Kasumi-1 (cell line): ENCODE measurements at places on chromosomes 2 and 18.

DNA sequence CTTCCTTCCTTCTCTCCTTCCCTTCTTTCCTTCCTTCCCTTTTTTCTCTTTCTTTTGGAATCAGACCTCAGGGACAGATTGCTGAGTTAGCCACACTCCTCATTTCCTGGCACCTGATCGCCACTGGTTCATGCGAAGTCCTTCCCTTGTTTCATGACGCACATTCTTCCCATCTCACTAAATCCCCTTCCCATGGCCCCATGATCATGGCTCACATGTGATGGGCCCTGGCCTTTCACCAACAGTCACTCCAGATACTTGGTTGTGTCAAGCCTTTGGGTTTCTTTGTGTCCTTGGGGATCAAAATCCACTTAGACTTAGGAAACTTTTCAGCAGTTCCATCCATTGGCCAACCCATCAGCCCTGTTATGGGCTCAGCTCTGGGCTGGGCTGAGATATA is 23.8 kb upstream of the ASPRV1 start:
- DNase-seq, result no peak

GRCh38 chr2:11473659-11474433 is 7.9 kb upstream of the E2F6 start:
- no peak for DNase-seq

DNA sequence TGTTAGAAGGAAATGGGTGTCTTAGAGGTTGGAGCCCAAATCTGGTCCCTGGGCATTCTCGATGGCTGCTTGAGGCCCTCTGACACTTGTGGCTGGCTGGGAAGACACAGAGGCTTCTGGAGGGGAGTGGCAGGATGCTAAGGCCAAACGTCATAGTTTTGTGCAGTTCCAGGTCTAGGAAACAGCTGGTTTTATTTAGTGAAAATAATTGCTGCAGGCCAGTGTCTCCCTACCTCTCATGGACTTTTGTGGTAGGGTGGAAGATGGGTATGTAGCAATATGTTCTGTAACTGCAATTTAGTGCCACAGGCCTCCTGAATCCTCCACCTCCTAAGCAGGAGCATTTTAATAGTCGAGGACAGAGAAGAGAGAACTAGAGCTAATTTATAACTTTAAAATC is 32.2 kb upstream of the SPRED2 start:
- DNase-seq, result no peak

DNA sequence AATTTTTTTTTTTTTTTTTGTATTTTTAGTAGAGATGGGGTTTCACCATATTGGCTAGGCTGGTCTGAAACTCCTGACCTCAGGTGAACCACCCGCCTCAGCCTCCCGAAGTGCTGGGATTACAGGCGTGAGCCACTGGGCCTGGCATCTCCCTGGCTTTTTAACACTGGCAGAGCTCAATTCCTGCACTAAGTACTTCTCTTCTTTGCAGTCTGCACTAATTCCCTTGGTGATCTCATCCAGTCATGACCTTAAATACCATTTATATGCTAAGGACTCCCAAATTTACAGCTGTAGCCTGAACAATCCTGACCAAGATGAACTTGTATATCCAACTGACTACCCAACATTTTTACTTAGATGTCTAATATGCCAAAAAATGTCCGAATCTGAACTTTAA is 10.2 kb downstream of the PREPL start:
- DNase-seq, result no peak

GRCh38 chr2:167750675-167751074 is 496.7 kb downstream of the STK39 start:
- DNase-seq, result no peak

DNA sequence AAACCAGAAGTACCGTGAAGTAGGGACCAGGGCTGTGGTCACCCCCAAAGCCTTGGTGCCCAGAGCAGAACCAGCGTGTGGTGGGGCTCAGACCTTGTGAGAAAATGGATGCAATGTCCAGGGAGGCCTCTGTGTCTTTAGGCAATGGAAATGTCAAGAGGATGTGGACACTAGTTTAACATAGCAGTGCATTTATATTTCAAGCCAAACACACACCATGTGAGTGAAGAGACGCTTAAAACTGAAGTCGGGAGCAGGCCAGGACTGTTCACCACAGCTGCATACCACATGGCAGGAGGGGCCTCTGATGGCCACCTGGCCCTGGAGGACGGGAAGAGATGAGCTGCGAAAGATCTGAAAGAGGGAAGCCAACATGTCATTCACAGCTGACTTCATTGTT is 87.3 kb upstream of the LDLRAD4 start:
- DNase-seq, result no peak

DNA sequence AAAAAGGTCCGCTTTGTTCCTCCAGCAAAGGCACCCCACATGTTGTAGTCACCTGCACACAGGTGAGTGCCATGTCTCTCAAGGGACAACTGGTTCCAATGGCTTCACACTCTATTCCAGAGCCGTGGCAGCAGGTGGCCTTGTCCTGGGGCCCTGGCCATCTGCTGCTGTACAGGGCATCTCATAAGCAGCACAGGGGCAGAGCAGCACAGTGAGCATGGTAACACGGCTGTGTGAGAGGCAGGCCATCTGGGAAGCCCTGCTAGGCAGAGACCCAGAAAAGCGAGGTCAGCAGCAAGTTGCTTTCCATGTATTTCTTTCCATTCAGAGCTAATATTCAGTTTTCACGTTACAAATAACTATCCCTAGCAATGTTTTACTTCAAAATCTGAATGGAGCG is 54.7 kb downstream of the CMPK2 start:
- no peak for DNase-seq

GRCh38 chr2:171478345-171478744 is 43.9 kb upstream of the CYBRD1 start:
- no peak for DNase-seq
